ENCODE measurements at places on chromosomes 16 and 17.

DNA sequence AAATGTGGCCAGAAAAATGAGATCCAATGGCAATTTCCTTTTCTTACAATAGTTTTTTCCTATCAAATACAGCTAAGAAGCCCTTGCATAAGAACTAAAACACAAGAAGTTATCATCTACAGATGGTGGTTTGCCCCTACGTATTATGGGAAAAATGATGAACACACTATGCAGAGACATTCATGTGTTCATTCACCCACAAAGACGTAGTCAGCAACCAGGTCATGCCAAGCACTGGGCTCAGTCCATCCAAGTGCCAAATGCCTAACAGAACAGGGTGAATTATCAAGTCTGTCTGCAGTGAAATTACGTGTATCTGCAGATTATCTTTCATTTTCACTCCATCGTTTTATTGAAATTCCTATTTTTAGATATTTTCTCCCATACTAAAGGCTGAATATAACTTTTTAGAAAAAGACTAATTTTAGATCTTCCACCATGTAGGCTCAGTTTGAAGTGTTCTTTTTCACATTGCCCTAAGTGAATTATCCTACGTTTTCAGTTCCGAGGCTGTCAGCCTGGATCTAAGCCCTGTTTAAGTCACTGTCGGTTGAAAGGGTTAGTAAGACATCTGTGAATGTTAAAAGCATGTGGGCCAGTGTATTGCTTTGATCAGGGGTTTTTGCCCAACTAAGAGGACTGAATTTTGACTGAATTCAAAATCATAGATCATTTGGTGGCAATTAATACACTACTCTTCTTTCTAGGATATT is 78.1 kb upstream of the DHX40 start:
- DNase-seq: peak; percentile 53

- peak; percentile 74 for DNase-seq
These were observed at the start of gene FAAP100 for GRCh38 chr17:81552244-81553017. Gene FAAP100 (minus strand): TSS chr17:81552353. CDS start chr17:81552330, 23 bp downstream.

DNA sequence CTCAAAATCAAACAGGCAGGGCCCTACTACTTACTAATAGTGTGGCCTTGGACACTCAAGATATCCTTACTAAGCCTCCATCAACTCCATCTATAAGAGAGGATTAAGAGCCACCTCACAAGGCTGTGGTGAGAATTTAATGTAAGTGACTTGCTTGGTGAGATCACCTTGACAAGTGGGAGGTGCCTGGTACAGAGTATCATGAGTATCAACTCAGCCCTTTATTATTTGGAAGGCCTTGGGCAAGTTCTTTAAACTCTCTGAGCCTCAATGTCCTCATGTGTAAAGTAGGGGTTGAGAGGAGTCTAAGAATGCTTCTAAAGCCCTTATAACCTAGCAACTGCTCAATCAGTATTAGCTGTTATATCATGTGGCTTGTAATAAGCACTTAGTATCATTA is 15.0 kb downstream of the THUMPD1 start:
- DNase-seq: no peak

- no peak for DNase-seq
These were observed 17.5 kb downstream of the SBK1 start for GRCh38 chr16:28309811-28310311.

GRCh38 chr17:36149296-36149820 is 27.1 kb downstream of the TBC1D3B start:
- peak; percentile 79 for DNase-seq

DNA sequence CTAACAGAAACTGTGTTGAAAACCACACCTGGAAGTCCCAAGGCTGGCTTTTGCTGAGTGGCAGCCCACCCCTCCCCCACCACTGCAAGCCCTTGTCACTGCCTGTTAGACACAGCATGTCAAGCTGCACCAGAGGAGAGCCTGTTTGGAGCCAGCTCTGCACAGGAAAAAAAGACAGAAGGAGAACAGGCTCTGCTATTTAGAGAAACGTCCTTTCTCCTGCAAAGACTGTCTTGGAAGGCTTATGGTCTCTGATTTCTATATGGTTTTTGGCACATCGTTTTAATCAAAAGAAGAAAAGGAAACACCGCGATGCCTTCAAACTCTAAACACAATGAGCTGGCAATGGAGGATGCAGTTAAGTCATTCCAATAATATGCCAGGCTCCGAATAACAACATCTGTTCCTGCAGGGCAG is 275.5 kb downstream of the MAP2K4 start:
- no peak for DNase-seq

- DNase-seq: no peak
These were observed 149.6 kb downstream of the ZFHX3 start for GRCh38 chr16:72898216-72898825.

- DNase-seq: no peak
These were observed 16.4 kb downstream of the GID4 start for GRCh38 chr17:18055597-18055996.

- DNase-seq: peak; percentile 86
These were observed 6.2 kb upstream of the SLC7A6 start for GRCh38 chr16:68257906-68258800.

DNA sequence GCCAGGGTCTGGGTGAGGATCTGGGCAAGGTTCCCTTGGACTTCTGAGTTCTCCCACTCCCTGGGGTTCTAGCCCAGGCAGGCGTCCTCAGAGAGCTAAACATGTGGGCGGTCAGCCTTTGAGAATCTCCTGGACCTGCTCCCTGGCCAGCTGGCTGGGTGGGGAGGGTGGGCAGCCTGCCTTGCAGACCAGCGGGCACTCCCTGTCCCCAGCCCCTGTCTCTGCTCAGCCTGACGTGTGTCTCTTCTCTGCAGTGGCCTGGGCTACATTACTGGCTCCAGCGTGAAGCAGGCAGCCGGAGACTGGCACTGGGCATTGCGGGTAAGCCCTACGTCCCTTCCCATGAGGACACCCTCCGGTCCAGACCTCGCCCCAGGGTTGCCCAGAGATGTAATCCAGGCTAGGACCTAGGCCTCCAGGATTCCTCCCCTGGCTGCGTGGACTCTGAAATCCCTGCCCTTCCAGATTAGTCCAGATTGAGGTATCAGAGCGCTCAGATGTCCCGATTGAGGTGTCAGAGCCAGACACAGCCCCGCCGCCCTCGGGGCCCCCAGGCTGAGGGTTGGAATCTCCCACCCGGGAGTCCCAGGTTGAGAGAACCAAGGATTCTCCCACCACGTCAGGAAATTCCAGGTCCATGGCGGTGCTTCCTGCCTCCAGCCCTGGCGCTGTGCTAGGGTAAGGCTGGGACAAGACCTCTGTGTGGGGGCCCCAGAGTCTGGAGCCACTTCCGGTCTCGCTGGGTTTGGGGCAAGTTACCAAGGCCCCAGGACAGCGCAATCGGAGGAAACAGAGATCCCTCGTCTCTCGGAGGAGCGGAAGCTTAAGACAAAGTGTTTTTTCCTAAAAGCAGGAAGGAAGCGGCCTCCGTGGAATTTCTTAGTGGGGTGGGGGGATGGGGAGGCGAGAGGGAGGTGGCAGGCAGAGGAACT is 24.1 kb downstream of the MYBBP1A start:
- DNase-seq: no peak

DNA sequence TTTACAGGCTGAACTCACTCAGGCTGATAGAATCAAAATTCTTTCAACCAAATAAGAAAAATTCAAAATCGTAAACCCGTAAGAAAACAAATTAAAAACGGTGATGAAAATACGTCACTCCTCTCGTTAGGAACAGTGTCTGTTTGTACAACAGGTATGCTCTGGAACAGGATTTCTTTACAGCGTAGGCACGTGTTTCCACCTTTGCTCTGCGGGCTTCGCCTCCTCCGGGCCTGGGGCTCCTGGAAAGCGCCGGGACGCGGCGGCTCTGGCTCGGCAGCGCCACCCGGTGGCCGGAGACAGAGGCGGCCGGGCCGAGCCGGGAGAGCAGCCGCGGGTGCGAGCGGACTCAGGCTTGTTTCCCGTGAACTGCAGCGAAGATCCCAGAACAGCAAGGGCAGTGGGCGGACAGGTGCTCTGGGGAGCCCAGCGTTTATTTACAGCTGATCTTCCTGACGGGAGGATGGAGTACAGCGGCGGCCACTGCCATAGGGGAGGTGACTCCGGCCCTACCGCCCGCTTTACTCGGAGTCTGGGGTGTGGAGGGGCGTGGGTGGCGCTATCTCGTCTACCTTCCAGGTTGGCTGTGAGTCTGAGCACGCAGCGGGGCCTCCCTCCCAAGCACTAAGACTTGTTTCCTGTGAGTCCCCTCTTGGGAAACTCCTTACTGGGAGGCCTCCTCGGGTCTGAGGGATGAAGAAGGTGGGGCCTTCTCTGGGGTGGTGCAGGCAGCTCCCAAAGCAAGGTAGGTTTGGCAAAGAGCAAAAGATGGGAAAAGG is 40.5 kb upstream of the ATP2A3 start:
- DNase-seq: no peak
